ENCODE measurements at places on chromosomes 2 and 18.

DNA sequence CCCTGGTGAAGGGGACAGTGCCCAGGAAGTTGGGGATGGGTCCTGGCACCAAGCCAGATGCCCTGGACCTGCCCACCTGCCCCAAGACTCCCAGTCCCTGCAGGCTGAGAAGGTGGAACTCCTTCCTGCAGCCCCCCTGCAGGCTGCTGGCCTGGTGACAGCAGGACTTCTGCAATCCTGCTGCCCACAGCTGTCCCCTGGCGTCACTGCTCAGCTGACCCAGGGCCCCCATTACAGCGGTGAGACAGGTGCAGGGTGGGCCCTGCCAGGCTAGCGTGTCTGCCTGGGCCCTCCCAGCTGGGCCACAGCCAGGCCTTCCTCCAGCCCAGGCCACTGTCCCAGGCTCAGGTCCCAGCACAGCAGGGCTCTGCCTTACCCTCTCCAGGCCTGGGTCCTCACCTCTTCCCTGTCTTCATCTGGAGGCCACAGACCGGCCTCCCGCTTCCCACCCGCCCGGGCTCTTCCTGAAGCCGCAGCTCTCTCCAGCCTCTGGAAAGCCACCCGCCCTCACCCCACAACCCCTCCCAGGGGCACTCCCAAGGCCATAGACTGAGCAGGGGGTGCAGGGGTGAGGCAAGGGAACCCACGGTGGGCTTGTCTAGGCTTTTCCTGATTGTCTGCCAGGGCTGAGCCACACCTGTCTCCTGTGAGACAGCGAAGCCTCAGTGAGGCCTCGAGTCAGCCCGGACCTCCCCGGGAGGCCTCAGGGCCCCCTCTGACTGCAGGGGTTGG, 8.8 kb upstream of the ERFE start:
- DNase-seq, result peak; percentile 81

- DNase-seq, result peak; percentile 44
Measured at GRCh38 chr2:3751806-3752205, 48.4 kb downstream of the DCDC2C start.

DNA sequence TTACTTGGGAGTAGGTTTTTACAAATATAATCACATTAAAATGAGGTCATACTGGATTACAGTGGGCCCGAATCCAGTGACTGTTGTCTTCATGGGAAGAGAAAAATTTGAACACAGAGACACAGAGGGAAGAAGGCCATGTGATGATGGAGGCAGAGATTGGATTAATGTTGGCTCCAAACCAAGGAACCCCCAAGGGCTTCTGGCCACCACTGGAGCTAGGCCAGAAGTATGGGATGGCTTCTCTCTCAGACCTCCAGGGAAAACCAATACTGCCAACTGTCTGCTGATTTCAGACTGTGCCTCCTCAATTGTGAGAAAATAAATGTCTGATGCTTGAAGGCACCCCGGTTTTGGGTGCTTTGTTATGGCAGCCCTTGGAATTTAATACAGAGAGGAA, 76.0 kb downstream of the ALPK2 start:
- DNase-seq, result no peak

- peak; percentile 24 for DNase-seq
Measured at GRCh38 chr2:27245626-27246025, 17.2 kb downstream of the SLC30A3 start.

DNA sequence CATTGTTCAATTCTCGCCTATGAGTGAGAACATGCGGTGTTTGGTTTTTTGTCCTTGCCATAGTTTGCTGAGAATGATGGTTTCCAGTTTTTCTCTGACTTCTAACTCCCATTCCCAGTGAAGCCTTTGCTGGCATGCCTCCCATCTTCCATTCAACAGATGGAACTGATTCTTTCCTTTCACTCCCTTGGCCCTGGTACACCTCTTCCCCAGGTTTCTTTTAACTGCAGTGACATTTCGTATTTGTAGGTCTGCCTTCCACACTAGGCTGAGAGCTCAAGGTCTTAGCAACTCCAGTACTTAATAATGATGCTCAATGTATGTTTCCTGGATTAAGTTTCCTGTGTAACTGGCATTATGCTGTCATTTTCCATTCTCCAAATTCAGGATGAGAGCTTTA, 48.5 kb downstream of the GAREM1 start:
- DNase-seq, result peak; percentile 35

DNA sequence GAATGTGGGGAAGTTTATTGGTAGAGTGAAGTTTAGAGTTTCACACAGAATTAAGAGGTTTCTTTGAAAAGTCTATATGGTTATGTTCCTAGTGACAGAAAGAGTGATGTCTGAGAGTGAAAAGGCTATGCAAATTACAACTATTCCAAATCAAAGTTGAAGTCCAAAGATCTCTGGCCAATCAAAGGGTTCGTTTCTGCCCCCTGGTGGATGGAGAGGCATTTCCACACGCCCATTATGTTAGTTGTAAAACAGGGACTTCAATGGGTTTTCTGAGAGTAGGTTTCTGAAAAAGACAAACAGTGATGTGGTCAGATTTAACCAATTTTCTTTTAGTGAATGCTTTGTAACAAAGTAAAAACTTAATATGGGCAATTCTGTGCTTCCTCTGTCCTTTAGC, 441.5 kb upstream of the POU3F3 start:
- DNase-seq, result no peak

GRCh38 chr2:161085149-161085548, 75.1 kb upstream of the TANK start:
- no peak for DNase-seq

DNA sequence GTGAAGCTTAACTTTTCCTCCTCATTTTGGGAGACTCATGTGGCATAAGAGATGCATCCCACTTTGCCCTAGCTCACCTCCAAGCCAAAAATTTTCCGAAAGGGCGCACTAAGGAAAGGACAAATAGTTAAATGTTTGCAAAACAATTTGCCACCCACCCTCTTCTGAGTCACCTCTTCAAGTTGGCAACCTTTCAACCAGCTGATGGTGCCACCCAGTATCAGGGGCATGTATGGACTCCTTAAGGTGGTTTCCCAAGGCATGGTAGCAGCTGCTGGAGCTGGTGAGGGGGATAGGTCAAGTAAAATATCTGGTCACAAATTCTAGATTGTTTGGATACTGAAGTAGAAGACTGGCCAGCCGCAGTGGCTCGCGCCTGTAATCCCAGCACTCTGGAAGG, 17.2 kb upstream of the ITGAV start:
- no peak for DNase-seq

DNA sequence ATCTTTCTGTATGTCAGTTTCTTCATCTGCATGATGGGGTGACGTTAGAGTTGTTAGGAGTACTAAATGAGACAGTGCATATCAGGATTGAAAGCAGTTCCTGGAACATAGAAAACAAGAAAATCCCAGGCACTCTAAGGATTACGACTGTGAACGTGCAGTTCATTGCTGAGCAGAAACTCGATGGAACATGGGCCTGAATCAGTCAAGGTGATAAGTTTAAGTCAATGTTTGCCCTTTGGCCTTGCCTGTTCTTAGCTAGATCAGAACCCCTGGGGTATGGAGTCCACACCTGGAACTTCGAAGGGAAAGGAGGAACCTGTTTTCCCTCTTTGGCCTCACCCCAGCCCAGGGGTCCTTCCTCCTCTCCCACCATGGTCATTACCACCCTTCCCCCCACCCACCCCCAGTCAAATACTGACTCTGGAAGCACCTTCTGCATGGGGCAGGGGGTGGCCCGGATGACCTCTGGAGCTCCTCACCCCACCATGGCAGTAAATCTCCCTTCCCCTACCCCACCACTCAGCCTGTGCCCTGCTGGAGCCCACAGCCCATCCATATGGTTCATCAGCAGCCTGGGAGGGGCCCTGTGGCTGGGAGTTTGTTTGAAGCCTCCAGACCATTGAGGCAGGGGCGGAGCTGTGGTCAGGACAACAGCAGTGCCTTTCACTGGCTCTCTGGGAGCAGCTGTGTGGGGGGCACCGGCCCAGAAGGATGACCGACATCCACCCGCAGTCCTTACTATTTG, 164.1 kb downstream of the SMAD7 start:
- DNase-seq, result peak; percentile 25
